Mesendoderm (in vitro differentiated cells): ENCODE measurements at places on chromosomes 6 and 20.
A peak's percentile ranks its signal among the peaks of the same experiment; 100 is the strongest.

- DNase-seq: no peak
These were observed 23.8 kb downstream of the PYGB start for GRCh38 chr20:25271486-25272222.

DNA sequence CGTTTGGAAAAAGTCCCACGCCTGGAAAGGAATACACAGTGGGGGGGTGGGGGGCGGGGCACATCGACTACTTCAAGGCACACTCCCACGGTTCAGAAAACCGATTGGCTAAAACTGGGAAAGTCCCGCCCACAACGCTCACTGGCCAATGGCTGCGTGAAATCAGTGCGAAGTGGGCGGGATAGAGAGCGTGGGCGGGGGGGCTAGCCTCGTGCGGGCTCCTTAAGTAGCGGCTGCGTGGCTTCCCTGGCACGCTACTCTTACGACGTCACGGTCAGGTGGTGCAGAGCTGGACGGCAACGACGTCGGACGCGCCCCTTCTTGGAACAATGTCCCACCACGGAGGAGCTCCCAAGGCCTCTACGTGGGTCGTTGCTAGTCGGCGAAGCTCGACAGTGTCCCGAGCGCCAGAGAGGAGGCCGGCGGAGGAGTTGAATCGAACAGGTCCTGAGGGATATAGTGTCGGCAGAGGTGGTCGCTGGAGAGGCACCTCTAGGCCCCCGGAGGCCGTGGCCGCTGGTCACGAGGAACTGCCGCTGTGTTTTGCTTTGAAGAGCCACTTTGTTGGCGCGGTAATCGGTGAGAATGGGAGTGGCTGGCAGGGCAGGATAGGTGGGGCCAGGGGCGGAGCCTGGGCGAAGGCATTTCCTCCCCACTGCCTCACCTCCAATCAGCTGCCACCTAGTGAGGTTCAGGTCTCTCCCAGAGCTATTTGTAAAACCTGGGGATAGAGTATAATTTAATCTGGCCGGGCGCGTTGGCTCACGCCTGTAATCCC, at the start of gene DDX43:
TSS of gene DDX43 (plus strand) at position 252 of the 778 bp plus-strand sequence. CDS start at position 330, 78 bp downstream.
- peak; percentile 18 for DNase-seq

- DNase-seq: no peak
These were observed 191.3 kb upstream of the ARID1B start for GRCh38 chr6:156585859-156586258.

- DNase-seq: peak; percentile 72
These were observed 16.9 kb upstream of the PTCRA start for GRCh38 chr6:42898891-42899361.

GRCh38 chr6:114312931-114313330, 29.9 kb downstream of the HS3ST5 start:
- no peak for DNase-seq
